ENCODE measurements at places on chromosomes 1 and 21.

- DNase-seq = no peak
These were observed 9.1 kb downstream of the SMAP2 start for GRCh38 chr1:40382601-40383000.

GRCh38 chr1:238264951-238265350 lies 374.2 kb upstream of the ZP4 start:
- DNase-seq = no peak

DNA sequence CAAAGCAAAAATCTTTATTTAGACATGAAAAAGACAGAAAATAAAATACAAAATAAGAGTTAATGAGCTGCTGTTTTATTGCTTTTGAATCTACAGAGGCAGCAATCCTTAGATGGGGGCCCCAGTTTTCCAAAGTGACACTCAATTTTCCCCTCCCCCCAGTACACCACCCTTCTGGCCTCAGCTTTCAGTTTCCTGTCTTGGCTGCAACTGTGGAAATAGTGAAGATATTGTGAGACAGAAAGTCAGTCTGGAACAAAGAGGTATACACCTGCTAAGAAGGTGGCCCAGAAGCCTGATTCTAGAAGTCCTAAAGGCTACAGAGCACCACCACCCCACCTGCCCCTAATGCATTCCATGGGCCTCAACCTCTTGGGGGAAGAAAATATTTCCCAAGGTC lies 1.1 kb upstream of the MTMR11 start:
- DNase-seq = no peak

- DNase-seq = no peak
These were observed 56.0 kb upstream of the ADARB1 start for GRCh38 chr21:45018131-45019075.

DNA sequence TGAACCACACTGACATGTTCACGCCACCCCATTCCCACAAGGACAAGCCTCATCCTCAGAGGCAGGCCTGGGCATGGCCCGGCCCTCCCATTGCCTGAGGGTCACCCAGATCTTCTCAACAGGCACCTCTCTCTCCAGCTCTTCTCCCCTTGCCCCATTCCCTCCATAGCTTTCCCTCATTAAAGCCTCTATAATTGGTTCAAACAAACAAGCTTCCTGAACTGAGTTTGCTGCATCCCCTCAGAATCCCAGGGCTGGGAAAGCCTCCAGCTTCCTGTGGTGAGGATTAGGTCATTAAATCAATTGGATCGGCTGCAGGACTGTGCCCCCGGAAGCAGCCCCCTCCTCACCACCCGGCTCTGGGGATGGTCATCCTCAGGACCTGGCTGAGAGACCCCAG lies 18.9 kb downstream of the CTNNBIP1 start:
- peak; percentile 22 for DNase-seq

DNA sequence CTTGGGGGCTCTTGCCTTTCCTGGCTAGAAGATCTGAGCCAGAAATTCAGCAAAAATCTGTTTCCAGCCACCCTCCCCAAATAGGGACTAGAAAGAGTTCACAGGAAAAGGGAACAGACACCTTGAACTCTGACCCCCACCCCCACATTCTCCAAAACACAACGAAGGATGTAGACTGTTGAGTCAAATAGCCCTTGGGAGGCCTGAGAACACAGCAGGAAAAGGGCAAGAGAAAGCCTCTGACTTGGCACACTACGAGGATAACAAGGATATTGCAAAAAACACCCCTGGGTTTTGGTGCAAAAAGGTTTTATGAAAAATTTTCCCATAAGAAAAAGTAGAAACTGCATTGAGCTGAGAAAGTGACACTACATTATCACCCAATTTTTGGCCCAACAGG lies 1.9 kb upstream of the YRDC start:
- no peak for DNase-seq

- DNase-seq = no peak
These were observed 554 bp downstream of the EVA1C start for GRCh38 chr21:32413015-32413504.

DNA sequence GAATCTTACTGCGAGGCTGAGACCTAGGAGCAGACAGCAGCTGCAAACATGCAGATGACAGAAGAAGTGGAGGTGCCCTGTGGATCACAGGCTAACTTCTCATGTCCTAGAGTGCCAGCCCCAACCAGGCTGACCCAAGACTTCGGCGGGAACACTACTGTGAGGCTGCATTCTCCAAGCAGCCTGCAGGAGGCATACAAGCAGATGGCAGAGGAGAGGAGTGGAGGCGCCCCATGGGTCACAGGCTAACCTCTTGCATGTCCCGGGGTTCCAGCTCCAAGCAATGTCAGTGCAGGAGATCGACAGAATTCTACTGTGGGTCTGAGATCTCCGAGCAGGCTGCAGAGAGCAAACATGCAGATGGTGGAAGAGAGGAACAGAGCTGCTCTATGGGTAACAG lies 98.1 kb upstream of the ZNF678 start:
- no peak for DNase-seq

GRCh38 chr1:169141356-169141755 lies 34.9 kb downstream of the ATP1B1 start:
- no peak for DNase-seq

GRCh38 chr1:66925944-66926343 lies 1.2 kb downstream of the MIER1 start:
- DNase-seq = no peak
